Purkinje cell (primary cell): ENCODE measurements at places on chromosomes 5 and 9. TPM values are rescaled to one million over a fixed set of nuclear protein-coding genes. Genes with fewer than 3 reads are reported as not detected.

The IL4 gene
- polyA plus RNA-seq, result 0.71 TPM in 1 of 2 replicates, not detected in the other

The NSG2 gene
- polyA plus RNA-seq, result 376 and 507 TPM in 2 replicates

The KCNMB1 gene
- 3.2 and 6.3 TPM in 2 replicates for polyA plus RNA-seq

The SPATA6L gene
- polyA plus RNA-seq, result 0.65 and 3.5 TPM in 2 replicates

The TMEM250 gene
- 0.36 and 0.52 TPM in 2 replicates for polyA plus RNA-seq

The SAXO1 gene
- not detected in 2 replicates for polyA plus RNA-seq

The C9 gene
- polyA plus RNA-seq, result 0.08 TPM in 1 of 2 replicates, not detected in the other

The SLC45A2 gene
- polyA plus RNA-seq, result 1.8 TPM in 1 of 2 replicates, not detected in the other

The TMEM8B gene
- 7.1 and 9.0 TPM in 2 replicates for polyA plus RNA-seq

The PROB1 gene
- polyA plus RNA-seq, result not detected in 2 replicates

The GFRA3 gene
- polyA plus RNA-seq, result 2.5 and 6.5 TPM in 2 replicates

The ERCC6L2 gene
- 28.9 and 41.4 TPM in 2 replicates for polyA plus RNA-seq

The ADGRV1 gene
- polyA plus RNA-seq, result 31.7 and 36.2 TPM in 2 replicates

The GOLGA1 gene
- 7.8 and 10.1 TPM in 2 replicates for polyA plus RNA-seq

The SCGB3A2 gene
- polyA plus RNA-seq, result not detected in 2 replicates

The IL3 gene
- polyA plus RNA-seq, result not detected in 2 replicates

The ANKRD31 gene
- 0.32 and 0.42 TPM in 2 replicates for polyA plus RNA-seq

The ESM1 gene
- not detected in 2 replicates for polyA plus RNA-seq

The TDRD7 gene
- polyA plus RNA-seq, result 4.8 and 6.5 TPM in 2 replicates

The PCDHB2 gene
- polyA plus RNA-seq, result 4.7 and 8.3 TPM in 2 replicates

The JAKMIP2 gene
- 49.0 and 63.1 TPM in 2 replicates for polyA plus RNA-seq

The APC gene
- 68.3 and 69.8 TPM in 2 replicates for polyA plus RNA-seq

The RAB3C gene
- polyA plus RNA-seq, result 102 and 166 TPM in 2 replicates

The TXNDC8 gene
- not detected in 2 replicates for polyA plus RNA-seq

The SLC6A19 gene
- polyA plus RNA-seq, result not detected in 2 replicates

The PTGR1 gene
- 24.6 and 33.5 TPM in 2 replicates for polyA plus RNA-seq

The TMC1 gene
- 0.87 TPM in 1 of 2 replicates, not detected in the other for polyA plus RNA-seq

The SURF2 gene
- polyA plus RNA-seq, result 4.0 and 15.7 TPM in 2 replicates

The FYB1 gene
- polyA plus RNA-seq, result 0.87 TPM in 1 of 2 replicates, not detected in the other

The DYNC2I2 gene
- polyA plus RNA-seq, result 0.14 and 0.77 TPM in 2 replicates

The PSAT1 gene
- polyA plus RNA-seq, result 71.8 and 81.1 TPM in 2 replicates

The CCNO gene
- polyA plus RNA-seq, result 1.1 and 3.0 TPM in 2 replicates

The PCDHGB4 gene
- 1.8 and 2.1 TPM in 2 replicates for polyA plus RNA-seq

The MZB1 gene
- polyA plus RNA-seq, result not detected in 2 replicates

The CDX1 gene
- not detected in 2 replicates for polyA plus RNA-seq

The PHF24 gene
- 2.3 and 10.5 TPM in 2 replicates for polyA plus RNA-seq

The GCNT4 gene
- 0.45 and 2.0 TPM in 2 replicates for polyA plus RNA-seq

The PFN3 gene
- not detected in 2 replicates for polyA plus RNA-seq

The LHX3 gene
- not detected in 2 replicates for polyA plus RNA-seq

The DCTN4 gene
- 30.1 and 38.8 TPM in 2 replicates for polyA plus RNA-seq

The FBXL7 gene
- polyA plus RNA-seq, result not detected in 2 replicates
